ENCODE measurements at places on chromosomes 12 and 14.

- no peak for DNase-seq
Observed at GRCh38 chr14:105885561-105886320, 359.4 kb downstream of the TMEM121 start.

DNA sequence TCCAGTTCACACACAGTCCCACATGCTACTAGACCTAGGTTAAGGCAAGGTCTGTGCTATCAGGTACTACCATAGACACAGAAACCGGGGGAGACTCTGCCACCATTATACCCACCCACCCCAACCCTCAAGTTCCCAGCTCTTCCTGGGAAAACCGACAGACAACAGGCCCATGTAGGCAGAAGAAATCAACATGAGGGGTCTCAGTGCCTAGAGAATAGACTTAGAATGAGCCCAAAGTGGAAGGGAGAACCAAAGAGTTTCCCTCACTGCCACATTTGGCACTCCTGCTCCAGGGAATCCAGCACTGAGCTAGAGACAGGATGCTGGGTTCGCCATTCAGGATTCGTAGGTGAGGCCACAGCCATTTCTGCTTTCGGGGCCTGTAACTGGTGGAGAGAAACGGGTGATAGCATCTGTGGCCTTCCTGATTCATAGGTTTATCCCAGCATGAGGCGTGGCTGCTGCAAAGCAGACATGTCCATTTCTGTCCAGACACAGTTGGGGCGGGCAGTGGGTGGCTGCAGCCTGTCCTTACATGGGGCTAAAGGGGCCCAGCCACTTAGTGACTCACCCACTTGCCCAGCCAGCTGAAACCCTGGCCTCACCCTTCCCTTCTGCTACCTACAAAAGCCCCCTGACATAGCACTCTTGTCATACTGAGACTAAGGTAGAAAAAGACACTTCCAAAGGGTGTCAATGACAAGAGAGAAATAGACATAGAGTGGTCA lies 69.4 kb downstream of the IRF2BPL start:
- DNase-seq, result peak; percentile 75

DNA sequence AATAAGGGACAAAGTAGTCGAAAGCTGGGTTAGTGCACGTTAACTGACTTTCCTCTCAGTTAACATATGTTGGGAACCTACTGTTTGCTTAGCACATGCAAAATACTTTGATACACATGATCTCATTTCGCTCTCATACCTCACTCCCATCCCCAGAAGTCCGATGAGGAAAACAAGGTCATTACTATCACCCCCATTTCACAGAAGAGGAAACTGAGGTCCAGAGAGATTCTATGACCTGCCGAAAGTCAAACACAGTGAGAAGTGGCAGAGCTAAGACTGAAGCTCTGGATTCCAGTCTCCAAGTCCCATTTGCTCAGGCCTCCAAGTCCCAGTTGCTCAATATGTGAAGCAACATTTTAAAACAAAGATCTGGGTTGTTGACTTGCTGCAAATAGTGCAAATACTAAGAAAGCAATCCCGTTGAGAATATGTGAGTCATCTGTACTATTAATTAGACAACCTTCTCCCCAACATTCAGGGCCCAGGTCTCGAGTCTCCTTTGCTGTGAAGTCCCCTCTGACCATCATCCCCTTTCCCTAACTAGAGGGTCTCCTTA lies 170.6 kb upstream of the PWP1 start:
- peak; percentile 92 for DNase-seq

- no peak for DNase-seq
Observed at GRCh38 chr14:65548878-65549277, 136.3 kb downstream of the FUT8 start.
